ENCODE measurements at places on chromosomes 2 and 18.

DNA sequence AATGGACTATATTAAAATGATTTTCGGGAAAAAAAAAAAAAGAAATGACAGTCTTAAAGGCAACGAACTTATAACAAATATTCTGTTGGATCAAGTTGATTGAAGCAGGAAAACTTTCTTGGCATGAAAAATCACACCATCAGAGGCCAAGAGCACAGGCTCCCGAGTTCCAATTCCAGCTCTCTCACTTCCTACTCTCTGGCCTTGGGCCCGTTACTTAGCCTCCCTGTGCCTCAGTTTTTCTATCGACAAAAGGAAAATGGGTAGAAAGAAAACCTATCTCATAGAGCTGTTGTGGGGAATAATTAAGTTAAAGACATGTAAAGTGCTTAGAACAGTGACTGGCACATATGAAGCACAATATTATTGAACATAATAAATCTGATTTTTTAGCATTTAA, 74.2 kb downstream of the HNRNPLL start:
- DNase-seq, result no peak

GRCh38 chr18:76264198-76264875, 230.7 kb downstream of the ZNF516 start:
- DNase-seq, result no peak

DNA sequence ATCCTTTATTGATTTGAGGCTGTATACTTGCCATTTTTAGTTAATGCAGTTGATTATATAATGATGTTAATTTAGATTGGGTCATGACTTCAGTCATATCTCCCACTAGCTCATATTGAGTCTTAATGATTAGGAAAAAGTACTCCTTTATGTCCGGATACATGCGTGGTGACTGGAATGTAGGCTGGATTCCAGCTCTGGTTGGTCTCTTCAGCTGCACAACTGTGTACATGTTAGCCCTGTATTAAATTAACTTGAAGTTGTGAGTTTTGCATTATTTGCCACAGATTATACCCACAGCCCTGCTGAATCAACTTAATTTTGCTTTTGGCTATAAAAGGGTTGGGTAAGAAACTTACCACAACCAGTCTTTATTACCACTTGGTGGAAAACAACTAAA, 22.5 kb downstream of the MOB4 start:
- DNase-seq, result no peak

DNA sequence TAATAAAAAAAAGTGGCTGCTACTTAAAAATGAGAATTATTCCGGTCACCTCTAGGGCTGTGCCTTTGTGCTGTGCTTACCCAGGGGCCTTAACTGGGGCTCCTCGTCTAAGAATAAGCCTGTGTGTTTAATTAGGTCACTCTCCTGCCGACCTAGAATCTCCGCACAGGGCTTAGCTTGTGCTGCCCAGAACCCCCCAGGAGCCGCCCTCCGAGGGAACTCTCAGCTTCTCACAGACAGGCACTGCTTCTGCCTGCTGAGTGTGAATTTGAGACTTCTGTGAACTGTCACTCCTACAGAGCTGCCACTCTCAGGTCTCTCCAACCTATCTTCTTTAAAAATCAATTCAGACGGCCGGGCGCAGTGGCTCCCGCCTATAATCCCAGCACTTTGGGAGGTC, 11.9 kb upstream of the NT5DC4 start:
- DNase-seq, result no peak

DNA sequence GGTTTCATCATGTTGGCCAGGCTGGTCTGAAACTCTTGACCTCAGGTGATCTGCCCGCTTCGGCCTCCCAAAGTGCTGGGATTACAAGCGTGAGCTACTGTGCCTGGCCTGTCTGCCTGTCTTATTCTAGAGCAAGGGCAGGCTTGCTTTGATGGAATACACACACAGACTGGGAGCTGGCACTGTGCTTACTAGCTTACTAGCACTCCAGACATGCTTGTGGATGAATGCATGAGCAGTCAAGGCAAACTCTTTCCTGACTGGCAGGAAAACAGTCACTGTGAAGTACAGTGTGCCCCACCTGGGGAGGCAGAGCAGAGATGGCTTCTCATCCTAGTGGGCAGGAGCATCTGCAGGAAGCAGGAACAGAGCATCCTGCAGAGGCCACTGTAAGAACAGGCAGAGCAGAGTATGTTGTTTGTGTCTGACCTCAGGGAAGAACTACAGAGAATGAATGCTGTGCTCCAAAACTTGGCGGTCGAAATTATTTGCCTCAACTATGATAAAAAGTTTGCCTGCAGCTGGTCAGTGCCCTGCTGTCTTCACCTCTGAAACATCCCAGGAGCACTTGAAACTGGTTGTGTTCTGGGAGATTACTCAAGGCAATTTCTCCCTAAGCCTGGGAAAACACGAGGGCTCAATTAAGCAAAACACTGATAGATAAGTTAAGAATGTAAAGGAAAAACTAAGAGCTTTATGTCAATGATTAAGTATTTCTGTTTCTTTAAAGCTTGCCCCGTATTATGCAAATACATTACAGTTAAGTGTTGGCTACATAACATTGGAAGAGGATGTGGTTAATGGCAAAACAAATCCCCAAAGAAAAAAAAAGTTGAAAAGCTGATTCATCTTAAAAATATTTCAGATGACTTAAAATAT, 102.4 kb downstream of the VAPA start:
- no peak for DNase-seq

- DNase-seq, result no peak
Measured at GRCh38 chr2:71834796-71835195, 312.9 kb downstream of the CYP26B1 start.

DNA sequence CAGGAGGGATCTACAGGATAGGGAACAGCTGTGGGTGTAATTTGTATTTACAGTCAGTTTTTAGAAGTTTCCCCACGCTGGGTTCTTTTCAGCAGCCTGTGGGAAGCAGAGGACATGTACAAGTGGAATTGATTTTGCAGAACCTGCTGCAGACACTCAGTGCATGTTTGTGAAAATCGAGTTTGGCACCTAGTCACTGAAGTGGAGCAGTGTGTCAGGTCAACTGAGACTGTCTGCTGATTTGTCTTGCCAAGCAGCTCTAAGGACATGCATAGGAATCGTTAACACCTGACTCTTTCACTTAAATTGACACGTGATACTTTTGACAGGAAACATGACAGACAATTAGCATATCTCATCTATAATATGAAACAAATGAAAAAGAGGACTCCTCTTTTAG, 416.6 kb downstream of the TMX3 start:
- no peak for DNase-seq

DNA sequence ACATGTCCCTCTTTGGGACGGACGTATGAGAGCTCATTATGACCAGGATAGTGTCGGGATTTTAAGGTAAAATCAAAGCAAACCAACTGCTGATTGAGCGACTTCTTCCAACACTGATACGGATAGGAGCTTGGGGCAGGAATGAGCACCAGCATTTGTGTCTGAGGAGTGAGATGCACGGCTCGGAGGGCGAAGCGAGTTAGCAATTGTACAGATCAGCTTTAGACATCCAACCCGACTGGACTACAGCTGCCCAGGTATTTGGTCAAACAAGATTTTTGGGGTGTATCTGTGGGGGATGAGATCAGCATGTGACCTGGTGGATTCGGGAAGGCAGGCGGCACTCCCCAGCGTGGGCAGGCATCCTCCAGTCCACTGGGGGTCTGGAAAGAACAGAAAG, 76.1 kb downstream of the NDUFA10 start:
- DNase-seq, result no peak

DNA sequence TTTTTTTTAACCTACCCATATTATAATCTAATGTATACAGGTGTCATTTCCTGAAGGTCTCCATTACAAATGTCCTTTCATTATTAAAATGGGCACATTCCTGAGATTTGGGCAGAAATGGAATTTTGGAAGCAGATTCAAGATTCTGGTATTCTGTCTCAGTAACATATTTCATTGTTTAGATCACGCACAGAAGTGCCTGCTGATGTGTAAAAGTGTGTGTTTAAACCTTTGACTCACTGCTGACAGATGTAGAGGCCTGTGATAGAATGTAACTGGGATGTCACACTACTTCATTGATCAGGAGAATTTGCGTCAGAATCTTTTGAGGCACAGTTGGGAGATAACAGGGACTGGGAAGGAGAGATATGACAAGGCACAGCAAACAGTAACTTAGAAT, 276.8 kb upstream of the EPAS1 start:
- DNase-seq, result no peak

- no peak for DNase-seq
Measured at GRCh38 chr2:1584691-1585485, 159.4 kb downstream of the PXDN start.

DNA sequence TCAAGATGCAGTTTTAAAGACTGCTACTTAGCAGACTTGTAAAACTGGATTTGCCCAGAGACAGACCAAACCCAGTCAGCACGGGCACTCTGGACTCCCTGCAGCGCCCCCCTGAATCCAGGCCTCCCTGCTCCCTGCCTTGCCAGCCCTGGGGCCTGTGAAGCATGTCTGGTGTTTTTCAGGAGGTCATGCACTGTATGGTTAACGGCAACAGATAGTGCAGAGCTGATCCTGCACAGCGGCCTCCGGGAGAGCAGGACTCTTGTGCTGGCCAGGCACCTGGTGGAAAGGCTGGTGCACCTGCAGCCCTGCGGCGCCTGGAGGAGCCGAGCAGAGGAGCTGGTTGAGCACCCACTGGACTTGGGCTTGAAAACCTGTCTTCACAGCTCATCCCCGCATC, 30.4 kb downstream of the HDAC4 start:
- no peak for DNase-seq

- no peak for DNase-seq
Measured at GRCh38 chr2:238016526-238016925, 44.3 kb upstream of the SCLY start.

DNA sequence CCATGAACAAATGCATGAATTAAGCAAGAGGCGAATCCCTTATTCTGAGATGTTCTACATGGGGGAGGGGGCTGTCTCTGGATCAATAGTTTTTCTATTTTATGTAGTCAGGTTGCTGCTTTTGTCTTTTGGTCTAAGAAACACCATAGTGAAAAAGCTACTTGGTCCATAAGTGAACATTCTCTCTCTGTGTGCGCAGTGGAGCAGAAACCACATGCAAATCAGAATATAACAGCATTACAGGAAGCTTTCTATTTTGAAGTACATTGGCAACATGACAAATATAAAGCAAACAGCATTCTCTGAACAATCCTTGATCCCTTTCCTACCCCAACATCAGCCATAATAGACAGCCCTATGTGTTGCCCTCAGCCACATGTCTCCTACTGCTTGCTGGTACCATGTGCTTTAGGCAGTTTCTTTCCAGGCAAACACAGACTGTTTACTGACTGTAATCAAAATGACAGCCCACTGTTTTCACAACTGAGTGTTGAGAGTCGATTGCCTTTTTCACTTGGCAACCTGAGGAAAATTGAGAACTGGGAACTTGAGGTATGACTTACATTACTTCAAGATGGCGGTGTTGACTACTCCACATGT, 10.6 kb downstream of the SCN3A start:
- DNase-seq, result no peak

All from anterior cingulate cortex (tissue), 58 donors.